ENCODE measurements at places on chromosomes 5 and 9.

DNA sequence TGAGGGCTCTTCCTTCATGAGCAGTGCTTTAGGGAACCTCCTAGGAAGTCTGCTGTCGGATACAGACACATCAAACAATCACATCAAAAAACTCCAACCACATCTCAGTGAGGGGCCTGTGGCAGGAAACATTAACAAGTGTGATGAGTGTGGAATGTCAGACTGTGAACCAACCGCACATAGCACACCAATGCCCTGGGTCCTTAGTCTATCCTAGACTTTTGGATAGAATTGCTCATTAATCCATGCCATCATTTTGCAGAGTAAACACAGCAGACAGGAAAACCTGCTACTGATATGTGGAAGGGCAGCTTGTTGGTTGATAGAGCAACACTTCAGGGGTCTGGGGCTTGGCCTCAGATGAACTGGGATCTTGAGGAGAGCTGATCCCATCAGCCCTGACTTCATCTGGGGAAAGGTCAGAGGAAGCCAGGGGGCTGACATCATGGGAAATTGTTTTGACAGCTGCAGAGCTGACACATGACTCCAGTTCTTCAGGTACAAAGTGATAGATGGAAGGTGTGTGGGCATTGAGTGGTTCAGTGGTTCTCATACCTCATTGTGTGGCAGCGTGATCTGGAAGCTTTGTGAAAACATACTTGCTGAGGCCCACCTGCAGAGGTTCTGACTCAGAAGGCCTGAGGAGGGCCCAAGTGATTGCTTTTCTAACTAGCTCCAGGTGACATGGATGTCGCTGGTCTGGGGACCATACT lies 193.3 kb downstream of the DIRAS2 start:
- no peak for DNase-seq

- no peak for DNase-seq
These were observed 414.3 kb upstream of the PAPPA start for GRCh38 chr9:115739096-115739875.

- peak; percentile 66 for DNase-seq
These were observed 111.8 kb downstream of the CARTPT start for GRCh38 chr5:71830681-71831539.

DNA sequence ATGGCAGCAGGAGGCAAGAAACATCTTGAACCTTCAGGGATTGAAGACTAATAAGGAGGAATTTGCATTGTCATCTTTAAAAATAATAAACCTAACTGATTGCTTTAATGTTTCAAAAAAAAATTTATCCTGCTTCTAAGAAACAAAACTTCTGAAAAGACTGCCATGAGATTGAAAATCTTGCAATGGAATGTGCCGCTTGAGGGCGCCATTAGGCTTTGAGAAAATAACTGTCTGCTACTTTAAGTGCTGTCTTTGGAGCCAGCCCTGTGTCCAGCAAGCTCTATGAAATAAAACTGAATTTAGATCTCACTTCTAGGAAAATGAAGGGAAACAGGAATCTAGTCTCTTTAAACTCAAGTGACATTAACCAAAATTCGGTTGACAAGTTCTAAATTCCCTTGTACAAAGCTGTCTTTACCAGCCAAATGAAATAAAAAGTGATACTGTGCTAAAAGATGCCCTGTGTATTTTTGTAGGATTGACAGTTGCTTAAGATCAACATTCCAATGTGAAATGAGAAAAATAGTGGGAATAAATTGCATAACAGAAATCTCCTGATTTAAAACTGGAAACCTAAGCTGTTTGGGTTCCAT lies 79.4 kb downstream of the ESM1 start:
- no peak for DNase-seq

DNA sequence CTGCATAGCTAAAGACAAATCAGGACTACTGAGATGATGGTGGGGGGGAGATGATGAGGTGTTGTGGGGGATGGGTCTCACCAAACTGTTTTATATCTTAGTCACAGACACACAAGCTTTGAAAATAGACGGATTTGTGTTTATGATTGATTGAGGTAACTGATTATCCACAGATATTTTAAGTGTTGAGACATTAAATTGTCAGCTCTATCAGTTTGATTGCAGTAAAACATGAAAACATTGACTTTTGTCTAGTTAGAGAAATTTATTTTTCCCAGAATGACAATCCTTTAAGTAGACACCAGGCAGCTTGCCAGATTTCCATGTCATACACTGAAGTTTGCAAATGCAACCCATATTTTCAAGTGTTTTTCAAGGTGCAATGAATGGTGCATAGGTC lies 149.8 kb downstream of the NR2F1-AS1 start:
- DNase-seq, result no peak

GRCh38 chr9:105693435-105694189 lies 729 bp upstream of the TMEM38B start:
- DNase-seq, result no peak

DNA sequence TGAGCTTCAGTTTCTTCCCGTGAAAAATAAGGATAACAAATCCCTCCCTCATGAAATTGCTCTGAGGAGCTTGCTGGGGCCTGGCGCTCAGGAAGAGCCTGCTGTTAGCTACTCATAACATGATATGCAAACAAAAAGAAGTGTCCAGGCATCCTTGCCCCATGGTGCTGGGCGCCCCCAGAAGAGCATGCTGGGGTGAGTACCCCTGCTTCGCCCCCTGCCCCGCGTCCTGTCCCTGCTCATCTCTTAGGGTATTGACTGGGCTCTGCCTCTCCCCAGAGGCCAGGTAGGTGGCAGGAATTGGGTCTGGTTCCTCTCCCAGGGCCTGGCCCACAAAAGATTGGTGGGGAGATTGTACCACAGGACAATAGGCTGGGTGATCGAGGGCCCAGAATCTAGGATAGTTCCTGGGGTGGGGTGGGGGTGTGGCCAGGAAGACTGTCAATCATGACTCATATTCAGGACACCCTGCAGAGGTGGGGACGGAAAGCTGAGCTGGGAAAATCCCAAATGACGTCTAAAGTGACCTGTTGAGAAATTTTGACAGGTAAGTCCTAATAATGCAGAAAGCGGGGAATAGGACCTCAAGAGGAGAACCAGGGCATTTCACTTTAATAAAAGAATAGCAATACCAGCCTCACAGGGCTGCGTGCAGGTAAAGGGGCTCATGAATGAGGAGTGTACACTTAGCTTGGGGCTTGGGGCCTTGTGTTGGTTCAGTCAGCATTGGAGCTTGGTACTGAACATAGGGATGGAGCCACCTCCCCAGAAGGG lies 8.9 kb downstream of the PITX1 start:
- no peak for DNase-seq

DNA sequence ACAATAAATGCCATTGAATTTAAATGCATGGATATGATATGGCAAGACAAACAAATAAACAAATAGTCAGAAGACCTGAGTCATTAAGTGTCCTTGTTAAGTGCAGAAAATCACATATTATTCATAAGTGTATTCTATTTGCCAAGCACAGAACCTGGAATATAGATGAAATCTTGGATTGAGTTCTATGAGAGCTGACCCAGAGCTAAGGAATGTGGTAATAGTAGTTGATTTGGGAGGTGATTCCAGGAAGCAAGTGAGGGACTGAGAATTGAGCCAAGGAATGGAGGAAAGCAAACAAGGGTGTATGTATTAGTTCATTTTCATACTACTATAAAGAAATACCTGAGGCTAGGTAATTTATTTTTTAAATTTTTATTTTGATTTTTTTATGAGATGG lies 208.9 kb downstream of the TRIM32 start:
- no peak for DNase-seq

DNA sequence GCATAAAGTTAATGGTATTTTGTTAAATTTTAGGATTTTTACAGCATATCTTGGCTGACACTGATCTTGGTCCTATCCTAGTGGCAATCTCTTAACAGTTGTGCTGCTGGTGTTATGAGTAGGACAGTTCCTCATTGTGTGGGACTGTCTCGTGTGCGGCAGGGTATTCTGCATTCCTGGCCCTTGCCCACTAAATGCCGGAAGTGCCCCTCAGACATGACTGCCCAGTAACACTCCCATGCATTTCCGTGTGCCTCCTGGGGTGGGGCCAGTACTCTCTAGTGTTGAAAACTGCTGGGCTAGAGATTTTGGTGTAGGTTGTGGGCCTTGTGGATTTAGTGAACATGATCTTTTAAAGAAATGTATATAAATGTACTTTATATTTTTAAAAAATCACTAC lies 227.1 kb upstream of the DMRT1 start:
- DNase-seq, result no peak

- DNase-seq, result no peak
These were observed 24.6 kb downstream of the CSF2 start for GRCh38 chr5:132098151-132098594.
